ENCODE measurements at places on chromosomes 6 and 20.

DNA sequence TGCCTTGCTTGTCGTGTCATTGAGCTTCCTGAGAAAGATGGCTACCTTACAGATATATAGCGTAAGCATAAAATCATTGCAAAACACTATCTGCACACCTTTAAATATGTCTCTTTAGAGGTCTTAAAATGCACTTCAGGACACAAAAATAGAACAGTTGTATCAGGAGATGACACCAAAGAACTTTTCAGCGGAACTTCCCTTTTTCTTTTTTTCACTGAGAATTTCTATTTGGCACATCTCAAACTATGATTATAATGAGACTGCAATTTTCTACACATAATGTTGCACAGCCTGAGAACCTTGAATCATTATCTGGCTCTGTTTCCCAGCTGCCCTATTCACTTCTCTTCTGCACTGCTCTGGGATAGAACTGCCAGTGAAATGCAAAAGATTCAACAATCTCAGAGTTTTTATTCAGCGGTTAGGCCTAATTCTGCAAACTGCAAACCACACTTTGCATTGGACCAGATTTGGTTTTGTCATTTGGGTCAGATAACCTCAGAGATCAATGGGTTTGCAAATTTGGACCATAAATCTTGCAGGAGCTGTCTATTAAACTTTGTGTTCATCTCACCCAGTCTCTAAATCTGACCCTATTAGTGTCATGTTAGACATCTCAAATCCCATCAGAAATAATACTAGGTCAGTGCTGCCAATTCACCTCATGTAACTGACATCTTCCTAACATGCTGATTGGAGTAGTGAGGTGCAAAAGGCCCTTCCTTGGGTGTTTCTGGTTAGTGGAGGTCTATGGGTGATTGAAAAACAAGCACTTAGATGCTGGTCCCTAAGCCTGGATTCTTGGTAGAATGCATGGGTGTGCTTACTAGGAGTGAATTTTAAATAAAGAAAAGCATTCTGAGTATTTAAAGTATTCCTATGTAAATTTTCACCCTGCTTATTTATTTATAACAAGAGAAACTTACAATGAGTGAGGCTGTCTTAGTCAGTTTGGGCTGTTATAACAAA is 382.7 kb downstream of the UTRN start:
- DNase-seq: no peak

GRCh38 chr6:12007473-12007872 is 4.6 kb upstream of the HIVEP1 start:
- no peak for DNase-seq

GRCh38 chr6:5507131-5507681 is 245.9 kb downstream of the FARS2 start:
- DNase-seq: no peak

DNA sequence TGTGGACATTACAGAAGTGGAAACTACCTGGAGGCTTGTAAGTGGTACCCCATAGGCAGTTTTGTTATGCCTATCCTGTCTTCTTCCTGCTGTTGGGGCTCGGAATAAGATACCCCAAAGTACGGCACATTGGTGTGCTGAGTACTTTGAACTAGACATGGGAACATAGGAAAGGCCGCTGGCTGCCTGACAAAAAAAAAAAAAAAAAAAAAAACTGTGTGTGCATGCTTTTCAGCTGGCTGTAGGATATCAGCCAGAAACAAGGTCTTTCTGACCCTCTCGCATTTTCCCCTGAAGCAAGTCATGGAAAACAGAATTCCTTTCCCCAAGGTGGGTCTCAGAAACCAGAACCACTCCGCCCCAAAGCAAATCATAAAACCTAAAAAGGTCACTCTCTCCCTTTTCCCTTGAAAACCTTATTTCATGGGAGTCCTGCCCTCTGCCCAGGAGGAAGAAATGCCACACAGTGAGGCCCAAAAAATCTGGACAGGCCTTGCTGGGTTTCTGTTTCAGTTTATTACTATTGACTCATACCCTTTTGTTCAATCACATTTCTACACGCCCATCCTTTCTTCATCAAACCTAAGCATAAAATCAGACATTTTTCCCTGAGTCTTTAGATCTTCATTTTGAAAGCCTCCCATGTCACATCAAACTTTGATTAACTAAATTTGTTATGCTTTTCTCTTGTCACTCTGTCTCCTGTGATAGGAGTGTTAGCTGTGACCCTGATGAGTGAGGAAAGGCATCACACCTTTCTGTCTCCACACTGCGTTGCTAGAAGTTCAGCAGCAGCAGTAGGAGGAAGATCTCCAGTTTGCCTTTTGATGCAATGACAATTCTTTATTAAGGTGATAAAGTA is 17.2 kb downstream of the SLC2A12 start:
- no peak for DNase-seq

DNA sequence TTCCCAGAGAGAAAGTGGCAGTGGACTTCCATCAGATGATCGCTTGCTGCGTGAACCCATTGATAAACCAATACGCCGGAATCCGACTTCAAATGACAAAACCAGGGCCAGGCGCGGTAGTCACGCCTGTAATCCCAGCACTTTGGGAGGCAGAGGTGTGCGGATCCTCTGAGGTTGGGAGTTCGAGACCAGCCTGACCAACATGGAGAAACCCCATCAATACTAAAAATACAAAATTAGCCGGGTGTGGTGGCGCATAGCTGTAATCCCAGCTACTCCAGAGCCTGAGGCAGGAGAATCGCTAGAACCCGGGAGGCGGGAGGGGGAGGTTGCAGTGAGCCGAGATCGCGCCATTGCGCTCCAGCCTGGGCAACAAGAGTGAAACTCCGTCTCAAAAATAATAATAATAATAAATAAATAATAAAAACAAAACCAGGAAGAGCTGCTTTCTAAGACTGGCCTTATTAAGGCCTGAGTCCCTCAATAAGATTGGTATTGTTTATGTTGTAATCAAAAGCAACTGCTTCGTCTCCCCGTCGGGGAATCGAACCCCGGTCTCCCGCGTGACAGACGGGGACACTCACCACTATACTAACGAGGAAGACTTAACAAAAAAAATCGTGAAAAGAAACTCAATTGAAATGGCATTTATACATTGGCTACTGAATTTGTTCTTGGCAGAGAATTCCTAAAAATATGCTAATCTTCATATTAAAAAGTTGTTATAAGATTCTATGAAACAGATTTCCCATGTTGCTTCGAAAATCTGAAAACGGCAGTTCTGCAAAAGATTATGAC is 110.2 kb upstream of the ZNF184 start:
- DNase-seq: no peak

GRCh38 chr6:167560673-167561569 is 236.0 kb downstream of the TTLL2 start:
- DNase-seq: no peak

All from left lobe of liver (tissue), 2 donors.